ENCODE measurements at places on chromosomes 7 and 10.
A peak's percentile ranks its signal among the peaks of the same experiment; 100 is the strongest.

- ATAC-seq = no peak
Observed at GRCh38 chr7:6648066-6648814, 11.1 kb downstream of the ZNF316 start.

- ATAC-seq = no peak
Observed at GRCh38 chr7:4281231-4281993, 400.7 kb upstream of the FOXK1 start.

DNA sequence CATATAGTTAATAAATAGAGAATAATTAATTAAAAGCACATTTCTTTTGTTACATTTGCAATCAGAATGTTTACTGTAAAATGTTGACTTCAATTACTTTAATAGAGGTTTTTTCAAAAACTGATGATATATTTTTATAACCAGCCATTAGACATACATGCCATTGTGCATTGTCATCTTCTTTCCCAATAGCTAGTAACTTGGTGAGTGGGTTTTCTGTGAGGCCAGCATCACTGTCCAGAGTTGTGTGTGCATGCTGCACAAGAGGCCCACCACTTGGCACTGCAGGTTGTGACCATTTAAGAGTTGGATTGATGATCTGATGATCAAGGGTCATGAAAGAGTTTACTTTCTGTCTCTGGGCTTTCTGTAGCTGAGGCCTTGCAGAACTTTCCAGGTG lies 46.5 kb downstream of the TFEC start:
- ATAC-seq = no peak

- ATAC-seq = no peak
Observed at GRCh38 chr7:36951257-36951697, 227.0 kb upstream of the AOAH start.

DNA sequence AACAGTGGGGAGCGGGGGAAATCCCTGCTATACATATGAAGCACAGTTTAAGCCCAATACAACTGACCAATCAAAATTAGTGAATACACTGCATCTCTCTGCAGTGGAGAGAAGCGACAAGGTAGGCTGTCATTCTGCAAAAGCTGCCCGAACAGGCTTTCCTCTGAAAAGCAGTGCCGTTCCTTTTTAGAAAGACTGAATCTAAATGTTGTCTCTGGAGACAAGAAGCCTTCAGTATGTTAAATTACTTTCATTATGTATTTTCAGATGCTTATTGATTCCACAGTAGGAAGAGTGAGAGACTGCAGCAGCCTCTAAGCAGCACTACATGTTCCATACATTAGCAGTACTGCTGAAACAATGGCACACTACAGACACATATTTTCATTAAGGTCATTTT lies at the start of gene GPR22:
TSS of gene GPR22 (plus strand) at position 129 of the 400 bp plus-strand sequence. CDS start 4,004 bp downstream, outside the sequence.
- ATAC-seq = no peak

- ATAC-seq = peak; percentile 89
Observed at GRCh38 chr10:96229568-96230030, 41.8 kb downstream of the BLNK start.

- no peak for ATAC-seq
Observed at GRCh38 chr10:119714484-119714816, 11.4 kb upstream of the INPP5F start.

GRCh38 chr10:49356181-49356580 lies 39.7 kb downstream of the DRGX start:
- ATAC-seq = no peak

- ATAC-seq = no peak
Observed at GRCh38 chr10:65213170-65213569, 1692.0 kb downstream of the REEP3 start.

DNA sequence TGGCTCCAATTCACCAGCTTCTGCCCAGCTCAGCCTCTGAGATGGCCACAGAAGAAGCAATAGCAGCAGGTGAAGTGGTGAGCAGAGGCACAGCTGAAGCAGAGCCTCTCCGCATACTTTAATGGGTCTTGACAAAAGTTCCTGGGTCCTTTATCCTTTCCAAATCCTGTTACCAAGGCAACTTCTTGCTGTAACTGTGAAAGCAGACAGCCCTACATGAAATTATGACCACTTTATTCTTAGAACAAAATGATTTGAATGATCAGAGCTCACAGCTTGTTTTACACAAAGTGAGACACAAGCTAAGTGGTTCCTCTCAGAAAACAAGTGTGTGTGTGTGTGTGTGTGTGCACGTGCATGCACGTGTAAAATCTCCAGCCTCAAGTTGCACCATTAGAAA lies 245.6 kb downstream of the HTR7 start:
- no peak for ATAC-seq

- no peak for ATAC-seq
Observed at GRCh38 chr10:86671985-86672710, 3.8 kb downstream of the LDB3 start.

GRCh38 chr10:53893061-53893460 lies 908.0 kb downstream of the PCDH15 start:
- no peak for ATAC-seq

DNA sequence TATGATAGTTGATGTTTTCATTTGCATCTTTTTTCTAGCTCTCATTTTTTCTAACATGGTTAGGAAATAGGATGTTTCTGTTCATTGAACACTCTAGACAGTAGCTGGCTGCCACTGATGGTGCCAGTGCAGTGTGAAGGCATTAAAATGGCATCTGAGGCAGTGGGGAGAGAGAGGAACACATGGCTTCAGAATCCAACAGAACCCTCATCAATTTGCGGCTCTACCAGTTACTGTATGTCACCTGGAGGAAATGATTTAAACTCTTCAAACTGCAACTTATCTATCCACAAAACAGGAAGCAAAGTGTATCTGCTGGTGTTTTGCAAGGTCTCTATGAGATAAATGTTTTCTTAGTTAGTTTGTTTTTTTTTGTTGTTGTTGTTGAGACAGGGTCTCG lies 305.2 kb upstream of the PRKCQ start:
- ATAC-seq = no peak

DNA sequence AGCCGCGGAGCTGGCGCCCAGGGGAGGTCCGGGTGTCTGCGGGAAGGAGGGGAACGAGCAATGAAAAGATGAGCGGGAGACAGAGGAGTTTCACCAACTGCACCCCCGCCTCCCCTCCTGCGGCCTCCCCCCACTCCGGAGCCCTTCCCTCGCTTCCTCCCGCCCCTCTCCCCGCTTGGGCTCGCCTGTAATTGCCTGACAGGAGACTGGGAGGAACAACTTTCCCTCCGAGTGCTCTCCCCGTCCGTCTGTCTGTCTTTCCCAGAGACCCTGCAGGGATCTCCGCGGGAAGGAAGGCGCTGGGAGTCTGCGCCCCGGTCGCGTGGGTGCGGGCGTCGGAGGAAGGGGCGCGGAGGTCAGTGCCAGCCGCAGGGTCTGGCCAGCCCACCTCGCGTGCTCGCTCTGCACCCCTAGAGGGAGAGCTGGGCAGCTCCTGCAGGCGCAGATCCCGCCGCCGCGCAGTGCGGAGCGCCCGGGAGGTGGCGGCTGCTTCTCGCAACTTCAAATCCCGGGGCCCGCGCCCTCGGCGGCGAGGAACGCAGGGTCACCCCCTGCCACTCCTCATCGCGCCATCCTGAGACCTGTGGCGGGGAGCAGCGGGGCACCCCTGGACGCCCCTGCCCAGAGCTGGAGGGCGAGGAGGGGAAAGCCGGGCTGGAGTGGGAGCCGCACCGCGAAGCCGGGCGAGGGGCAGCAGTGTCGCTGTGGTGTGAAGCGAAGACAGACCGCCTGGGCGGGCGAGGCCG lies 511 bp upstream of the NRP1 start:
- ATAC-seq = peak; percentile 79

- no peak for ATAC-seq
Observed at GRCh38 chr7:28001896-28002295, 178.7 kb downstream of the JAZF1 start.

DNA sequence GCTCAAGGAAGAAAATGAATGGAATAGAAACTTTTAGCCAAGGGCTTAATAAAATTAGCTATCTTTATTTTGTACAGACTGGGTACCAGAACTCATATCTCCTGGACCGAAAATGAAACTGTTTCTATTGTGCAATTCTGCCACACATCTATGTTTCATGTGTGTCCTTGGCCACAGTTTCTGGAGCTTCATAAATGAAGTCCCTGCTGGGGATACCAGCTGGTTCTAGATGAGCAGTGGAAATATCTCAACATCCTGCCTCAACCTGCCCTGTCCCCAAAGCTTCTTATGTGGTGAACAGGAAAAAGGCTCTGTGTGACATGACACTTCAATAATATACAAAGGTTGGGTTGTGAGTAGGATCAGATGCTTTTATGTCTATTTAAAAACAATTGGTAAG lies 310.1 kb upstream of the SORCS1 start:
- no peak for ATAC-seq

DNA sequence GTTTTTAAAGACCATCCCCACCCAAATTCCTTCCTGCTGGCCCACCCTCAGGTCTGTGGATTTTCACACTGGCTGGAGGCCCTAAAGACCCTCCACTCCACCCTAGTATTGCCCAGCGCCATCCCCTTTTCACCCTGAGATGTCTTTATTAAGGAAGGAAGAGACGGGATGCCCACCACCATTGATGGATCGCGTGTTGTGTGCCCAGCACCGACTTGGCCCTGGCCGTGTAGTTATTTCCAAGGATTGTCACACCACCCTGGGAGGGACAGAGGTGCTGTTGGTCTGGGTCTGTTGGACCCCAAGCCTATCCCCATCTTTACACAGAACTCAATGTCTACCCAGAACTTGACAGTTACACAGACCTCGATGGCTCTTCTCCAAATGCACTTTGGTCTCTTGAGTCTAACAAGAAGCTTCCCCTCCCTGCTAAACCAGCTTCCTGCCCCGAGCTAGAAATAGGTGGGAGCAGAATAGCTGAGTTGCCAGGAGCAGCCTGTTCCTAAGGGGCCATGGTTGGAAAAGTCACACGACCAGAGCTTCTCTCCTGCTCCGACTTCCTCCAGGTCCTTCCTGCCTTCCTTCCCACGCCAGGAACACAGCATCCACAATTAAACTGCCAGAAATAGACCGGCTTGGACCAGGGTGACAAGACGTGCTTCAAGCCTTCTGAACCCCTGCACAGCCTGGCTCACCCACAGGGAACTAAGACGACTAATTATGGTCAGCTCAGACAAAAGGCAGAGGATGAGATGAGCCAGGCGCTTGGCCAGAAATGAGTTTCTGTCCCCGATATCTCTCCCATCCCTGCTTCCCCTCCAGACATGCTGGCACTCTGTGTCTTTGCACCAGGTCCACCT lies 139.5 kb upstream of the CHST15 start:
- no peak for ATAC-seq

- ATAC-seq = no peak
Observed at GRCh38 chr7:121382473-121382872, 13.6 kb downstream of the FAM3C start.

DNA sequence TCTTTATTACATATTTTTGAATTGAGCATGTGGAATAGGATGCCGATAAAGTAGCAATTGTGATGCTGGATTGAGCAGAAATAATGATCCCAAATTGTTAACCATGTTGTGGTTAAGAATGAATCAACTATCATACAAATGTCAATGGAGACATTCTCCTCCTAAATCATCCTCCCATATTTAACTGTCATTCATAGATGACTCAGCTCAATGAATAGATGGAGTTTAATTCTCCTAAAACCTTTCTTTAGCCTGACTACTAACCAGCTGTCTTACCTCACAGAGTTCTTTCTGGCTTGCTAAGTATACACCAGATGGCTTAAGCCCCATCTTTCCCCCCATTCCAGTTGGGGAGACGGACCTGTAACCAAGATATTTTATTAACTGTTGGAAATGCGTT lies 23.4 kb upstream of the NPS start:
- no peak for ATAC-seq

DNA sequence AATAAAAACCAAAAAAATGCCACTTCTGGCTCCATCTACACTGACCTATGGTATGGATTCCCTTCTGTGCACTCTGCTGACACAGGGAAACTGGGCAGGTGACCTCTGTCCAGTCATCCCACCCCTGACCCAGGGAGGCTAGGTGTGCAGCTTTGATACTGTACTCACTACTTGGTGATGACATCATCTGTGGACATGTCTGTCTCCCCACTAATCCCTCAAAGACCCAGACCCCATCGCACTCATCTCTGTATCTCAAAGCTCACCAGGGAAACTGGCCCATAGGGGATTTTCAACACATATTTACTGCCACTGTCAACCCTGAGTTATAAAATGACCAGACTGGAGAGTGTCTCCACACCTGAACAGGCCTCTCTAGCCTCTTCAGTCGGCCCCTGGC lies 10.6 kb downstream of the SGMS1 start:
- no peak for ATAC-seq

GRCh38 chr10:65042496-65042895 lies 1521.3 kb downstream of the REEP3 start:
- no peak for ATAC-seq

DNA sequence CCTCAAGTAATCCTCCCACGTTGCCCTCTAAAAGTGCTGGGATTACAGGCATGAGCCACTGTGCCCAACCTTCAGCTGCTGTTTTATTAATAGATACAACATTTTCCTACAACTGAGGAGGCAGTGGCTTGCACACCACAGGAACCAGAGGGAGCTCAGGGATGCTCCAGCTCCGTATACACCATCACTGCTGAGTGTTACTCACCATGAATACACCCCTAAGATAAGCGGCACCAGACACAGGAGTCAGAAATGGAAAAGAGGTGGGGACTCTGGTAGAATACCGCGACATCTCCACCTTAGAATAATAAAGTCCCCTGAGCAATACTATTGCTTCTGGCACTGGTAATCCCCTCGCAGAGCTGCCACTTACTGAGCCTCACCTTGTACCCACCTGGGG lies 68.7 kb upstream of the PDLIM1 start:
- no peak for ATAC-seq

DNA sequence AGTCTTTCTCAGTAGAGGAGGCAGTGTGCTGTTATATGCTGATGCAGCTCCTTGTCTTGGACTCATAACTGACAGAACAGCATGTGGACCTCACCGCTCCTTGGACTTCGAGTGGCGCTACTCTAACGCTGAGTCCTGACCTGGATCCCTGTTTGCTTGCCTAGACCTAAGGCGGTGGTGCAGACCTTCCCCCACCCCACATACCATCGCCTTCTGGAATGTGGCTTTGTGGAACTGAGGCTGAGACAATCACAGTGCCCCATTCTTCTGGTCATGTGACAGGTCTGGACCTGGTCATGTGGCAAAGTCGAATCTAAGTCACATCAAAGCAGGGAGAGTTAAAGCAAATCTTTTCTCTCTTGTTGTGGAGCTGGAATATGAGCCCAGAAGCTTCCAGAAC lies 190.7 kb upstream of the MKI67 start:
- no peak for ATAC-seq

DNA sequence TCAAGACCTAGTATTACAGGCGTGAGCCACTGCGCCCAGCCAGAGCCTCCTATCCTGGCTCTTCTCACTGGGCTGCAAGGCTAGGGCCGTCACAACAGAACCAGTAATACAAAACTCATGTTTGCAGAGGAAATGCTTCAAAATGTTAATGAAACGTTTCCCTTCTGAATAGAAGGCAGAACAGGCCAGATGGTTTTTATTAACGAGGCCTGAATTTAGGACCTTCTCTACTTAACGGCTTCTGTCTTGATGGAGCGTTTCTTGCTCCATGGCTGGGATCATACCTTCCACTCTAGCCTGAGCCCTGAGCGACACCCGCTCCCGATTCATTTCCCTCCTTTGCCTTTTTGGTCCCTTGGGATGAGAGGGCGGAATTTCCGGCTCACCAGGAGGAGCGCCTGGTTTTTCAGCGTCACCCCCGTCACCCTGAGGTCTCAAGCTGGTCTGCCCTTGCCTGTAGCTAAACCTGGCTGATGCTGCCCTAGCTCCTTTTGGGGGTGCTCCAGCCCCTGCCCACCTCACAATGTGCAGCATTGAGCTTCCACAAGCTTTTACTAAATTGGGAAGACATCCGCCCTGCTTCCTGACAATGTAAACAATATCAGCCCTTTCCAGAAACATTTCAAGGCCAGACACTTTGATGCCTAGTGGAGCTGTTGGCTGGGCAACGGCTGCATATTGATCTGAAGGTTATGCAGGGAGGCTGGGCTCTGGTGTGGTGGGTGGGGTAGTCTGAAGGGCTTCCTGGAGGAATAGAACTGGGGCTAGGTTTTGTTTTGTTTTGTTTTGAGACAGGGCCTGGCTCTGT lies 5.2 kb downstream of the CLIP2 start:
- no peak for ATAC-seq

Measured in esophagus mucosa (tissue), 1 donor.